ENCODE measurements at places on chromosomes 6 and 20.

DNA sequence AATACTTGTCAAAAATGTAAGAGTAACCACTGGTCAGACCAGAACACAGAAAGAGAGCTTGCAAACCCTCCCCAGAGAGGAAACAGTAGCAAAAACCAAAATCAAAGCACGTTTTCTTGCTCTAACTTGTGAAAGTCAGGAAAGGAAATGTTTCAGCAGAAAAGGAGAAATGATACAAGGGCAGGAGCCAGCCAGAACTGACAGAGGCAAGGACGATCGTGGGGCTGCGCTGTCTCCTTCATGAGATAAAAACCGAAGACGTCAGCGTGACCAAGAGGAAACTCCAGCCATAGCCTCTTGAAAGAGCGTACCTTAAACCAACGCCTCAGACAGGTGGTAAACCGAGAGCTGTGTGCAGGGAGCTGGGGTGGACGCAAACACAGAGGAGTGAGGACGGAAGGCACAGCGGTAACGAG is 27.5 kb downstream of the LAMA5 start:
- no peak for DNase-seq

DNA sequence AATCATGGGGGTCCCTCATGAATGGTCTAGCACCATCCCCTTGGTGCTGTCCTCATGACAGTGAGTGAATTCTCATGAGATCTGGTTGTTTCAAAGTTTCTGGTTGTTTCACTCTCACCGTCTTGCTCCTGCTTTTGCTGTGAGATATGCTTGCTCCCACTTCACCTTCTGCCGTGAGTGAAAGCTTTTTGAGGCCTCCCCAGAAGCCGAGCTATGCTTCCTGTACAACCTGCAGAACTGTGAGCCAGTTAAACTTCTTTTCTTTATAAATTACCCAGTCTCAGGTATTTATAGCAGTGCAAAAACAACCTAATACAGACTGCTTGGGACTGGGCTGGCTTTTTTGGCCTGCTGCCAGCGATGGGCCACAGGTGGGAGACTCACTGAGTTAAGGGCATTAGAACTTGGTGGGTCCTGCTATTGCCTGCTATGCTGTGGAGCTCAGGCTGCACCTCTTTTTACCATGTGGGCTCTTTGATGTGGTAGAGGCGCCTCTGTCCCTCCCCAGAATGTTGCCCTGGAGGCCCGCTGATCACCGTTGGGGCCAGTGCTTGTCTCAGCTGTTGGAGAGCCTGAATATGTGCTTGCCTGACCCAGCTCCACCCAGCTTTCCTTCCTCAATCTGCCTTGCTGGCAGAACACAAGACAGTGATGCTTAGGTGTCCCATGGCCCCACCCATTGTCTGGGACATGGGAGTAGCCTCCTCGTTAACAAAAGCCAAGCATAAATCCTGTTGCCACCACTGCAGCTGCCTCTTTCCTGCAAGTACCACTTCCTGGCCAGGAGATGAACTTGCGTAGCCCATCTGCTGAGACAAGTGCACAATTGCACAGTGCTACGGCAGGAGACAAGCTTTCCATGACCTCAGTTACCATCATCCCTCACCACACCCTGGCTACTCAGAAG is 47.1 kb downstream of the IGF2R start:
- no peak for DNase-seq

- DNase-seq = no peak
Observed at GRCh38 chr6:31545291-31545690, 1.1 kb downstream of the ATP6V1G2 start.

DNA sequence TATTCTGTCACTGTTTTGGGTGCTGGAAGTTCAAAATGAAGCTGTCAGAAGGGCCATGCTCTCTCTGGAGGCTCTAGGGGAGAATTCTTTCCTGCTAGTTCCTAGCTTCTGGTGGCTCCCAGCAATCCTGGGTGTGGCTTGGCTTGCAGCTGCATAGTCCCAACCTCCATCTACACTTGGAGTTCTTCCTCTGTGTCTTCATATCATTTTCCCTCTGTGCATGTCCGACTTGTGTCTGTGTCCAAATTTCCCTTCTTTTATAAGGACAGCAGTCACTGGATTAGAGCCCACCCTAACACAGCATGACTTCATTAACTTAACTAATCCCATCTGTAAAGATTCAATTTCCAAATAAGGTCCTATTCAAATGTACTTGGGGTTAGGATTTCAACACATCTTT is 23.3 kb upstream of the ENPP1 start:
- DNase-seq = no peak

DNA sequence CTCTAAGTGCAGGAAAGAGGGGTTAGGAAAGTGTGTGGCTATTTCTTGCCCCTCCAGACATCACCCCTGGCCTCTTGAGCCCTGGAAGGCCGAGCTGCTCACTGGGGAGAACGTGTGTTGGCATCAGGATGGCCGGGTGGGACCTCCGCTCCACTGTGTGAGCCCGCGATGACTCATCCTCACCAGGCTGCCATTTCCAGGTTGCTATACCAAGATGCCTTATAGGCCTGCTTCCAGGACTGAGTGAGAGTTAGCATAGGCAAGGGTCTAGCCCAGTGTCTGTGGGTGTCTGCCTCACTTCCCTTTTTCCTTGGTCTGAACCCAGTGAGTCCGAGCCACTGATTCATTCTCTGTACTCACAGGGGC is 105.0 kb downstream of the MRPL14 start:
- DNase-seq = no peak

DNA sequence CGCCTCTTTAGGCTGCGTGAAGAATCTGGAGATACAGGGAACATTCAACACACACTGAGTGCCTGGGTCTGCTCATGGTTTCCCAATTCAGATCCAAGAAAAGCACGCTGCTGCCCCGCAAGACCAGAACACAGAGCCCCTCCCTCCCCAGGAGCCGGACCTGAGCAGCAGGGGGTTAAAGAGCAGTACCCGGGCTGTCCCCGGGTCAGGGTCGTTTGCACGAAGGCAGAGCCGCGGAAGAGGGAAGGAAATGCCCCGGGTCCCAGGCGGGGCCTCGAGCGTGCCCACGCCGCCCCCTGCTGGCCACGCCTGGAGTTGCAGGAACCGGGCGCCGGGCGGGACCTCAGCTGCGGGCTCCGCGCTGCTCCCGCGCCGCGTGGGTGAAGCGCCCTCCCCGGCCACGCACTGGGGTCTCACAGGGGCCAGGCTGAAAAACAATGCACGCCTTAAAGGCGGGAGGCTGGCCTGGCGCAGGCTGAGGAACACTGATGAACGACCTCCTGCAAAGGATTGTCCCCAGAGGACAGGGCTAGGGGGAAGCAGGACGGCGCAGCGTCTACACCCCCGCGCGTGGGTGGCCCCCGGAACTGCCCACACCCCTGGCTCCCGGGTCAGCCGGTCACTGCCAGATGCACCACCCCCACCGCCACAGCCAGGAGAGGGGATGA is 48.9 kb downstream of the ANKRD60 start:
- DNase-seq = peak; percentile 59

GRCh38 chr6:124495665-124496190 is 466.5 kb upstream of the RNF217 start:
- no peak for DNase-seq

- no peak for DNase-seq
Observed at GRCh38 chr6:15358579-15359327, 112.9 kb downstream of the JARID2 start.

DNA sequence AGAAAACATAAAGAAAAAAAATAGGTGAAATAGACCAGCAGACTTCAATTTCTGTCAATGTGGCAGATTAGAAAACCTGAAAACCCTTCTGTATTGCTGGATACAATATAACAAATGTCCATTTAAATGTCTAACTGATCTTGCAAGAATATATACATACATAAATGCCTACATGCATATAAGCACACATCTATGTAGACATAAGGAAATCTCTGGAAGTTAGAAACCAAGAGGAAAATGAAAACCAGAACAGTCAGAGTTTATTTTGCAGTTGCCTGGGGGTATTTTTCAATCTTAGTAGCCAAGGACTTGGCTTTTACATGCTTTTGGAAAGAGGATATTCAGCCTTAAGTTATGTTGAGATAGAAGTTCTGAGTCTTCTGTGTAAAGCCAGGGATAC is 184.0 kb downstream of the RPS12 start:
- DNase-seq = no peak

GRCh38 chr6:144722925-144723324 is 437.8 kb downstream of the UTRN start:
- DNase-seq = no peak
